ENCODE measurements at places on chromosomes 6 and 20.

DNA sequence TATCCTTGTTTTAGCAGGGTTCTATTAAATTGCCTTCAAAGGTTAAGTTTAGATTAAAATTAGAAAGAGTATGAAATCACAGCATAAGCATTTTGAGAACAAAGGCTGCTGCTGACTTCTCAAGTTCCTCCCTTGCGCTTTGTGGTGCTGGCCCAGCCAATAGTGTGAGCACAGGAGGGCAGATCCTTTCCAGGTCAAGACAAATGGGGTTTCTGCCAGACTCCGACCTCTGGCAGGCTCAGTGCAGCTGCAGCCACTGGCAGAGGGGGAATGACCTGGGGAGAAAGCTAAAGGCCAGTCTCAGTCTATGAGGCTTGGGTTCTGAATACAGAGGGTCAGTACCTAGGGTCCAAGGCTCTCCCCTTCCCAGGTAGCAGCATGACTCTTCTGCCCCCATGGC, 27.0 kb downstream of the CLIC5 start:
- DNase-seq: no peak

DNA sequence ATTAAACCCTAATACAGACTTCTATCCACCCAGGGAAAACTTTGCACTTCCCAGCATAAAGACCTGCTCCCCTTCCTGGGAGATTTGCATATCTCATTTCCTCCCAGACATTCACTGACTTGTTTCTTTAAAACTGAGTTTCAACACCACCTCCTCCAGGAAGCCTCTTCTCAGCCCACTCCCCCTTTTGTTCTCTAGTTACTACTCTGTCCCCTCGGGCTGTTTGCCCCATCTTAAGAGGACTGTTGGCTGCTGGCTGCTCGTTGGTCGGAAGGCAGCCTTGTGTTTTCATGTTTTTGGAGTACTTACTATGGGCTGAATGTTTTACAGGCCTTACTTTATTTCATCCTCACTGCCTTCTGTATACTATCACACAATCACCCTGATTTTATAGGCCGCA, 6.6 kb downstream of the ARHGAP40 start:
- no peak for DNase-seq

- DNase-seq: no peak
Observed at GRCh38 chr6:37362101-37362828, 8.5 kb downstream of the RNF8 start.

GRCh38 chr6:159252955-159253508, 83.8 kb downstream of the FNDC1 start:
- no peak for DNase-seq

- DNase-seq: no peak
Observed at GRCh38 chr6:142902636-142903053, 42.3 kb downstream of the HIVEP2 start.
